H9 (cell line): ENCODE measurements at places on chromosomes 16 and 17. TPM values are rescaled to one million over a fixed set of nuclear protein-coding genes. Genes with fewer than 3 reads are reported as not detected.

DNA sequence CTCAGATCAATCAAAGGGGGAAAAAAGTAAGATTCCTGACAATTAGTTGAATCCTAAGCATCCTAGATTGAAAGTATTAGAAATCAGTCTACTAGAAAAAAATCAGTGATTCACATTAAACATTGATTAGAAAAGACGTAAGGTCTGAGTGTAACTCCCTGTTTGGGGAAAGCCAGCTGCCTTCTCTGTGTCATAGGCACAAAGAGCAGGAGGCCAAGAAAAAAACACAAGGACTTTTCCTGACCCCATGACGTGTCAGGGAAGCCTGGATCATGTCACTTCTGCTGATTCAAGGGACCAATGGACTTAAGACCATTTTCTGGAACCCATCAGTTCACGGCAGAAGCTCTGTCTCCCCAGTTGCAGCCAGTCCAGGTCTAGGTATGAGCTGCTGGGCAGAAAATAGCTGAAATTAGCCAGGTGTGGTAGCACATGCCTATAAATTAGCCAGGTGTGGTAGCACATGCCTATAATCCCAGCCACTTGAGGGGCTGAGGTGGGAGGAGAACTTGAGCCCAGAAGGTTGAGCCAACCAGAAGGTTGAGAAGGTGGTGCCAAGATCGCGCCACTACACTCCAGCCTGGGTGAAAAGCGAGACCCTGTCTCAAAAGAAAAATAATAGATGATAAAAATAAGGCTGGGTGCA, 35.9 kb downstream of the RANBP10 start:
- no peak overlapping the region for H3K27ac ChIP-seq
- no peak overlapping the region for H3K4me3 ChIP-seq
- DNase-seq, result no peak

DNA sequence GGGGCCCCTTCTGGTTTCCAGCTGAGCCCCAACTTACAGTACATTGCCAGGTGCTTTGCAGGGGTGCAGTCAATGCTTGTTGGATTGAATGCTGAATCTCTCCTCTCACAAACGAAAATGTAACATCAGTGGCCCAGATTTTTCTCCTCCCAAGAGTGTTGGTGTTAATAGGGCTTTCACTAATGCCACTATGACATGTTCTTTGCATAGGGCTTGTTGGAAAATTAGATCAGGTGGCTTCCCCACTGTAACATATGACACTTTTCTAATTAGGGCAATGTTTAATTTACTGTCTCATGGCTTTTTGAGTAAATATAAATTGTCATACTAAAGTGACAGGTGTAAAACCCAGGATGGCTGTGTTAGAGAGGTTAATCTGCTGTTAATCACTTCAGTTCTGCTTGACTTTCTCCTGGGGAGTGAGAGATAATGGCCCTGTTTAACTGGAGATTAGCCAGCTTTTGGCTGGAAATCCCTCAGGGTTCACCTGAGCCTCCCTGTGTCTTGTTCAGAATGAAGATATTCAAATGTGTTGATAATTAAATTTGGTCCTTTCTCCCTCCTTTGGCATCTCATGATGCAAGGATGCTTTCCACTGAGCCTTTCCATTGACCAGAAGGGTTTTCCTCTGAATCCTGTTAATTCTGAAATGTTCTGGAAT, 502.3 kb downstream of the RBFOX1 start:
- no peaks in the 10 kb centered on the region for H3K36me3 ChIP-seq
- no peaks in the 10 kb centered on the region for H3K4me1 ChIP-seq
- no peak overlapping the region for H3K4me3 ChIP-seq
- H3K27me3 ChIP-seq, result no peaks in the 10 kb centered on the region
- no peak overlapping the region for H3K27ac ChIP-seq
- no peak for DNase-seq

DNA sequence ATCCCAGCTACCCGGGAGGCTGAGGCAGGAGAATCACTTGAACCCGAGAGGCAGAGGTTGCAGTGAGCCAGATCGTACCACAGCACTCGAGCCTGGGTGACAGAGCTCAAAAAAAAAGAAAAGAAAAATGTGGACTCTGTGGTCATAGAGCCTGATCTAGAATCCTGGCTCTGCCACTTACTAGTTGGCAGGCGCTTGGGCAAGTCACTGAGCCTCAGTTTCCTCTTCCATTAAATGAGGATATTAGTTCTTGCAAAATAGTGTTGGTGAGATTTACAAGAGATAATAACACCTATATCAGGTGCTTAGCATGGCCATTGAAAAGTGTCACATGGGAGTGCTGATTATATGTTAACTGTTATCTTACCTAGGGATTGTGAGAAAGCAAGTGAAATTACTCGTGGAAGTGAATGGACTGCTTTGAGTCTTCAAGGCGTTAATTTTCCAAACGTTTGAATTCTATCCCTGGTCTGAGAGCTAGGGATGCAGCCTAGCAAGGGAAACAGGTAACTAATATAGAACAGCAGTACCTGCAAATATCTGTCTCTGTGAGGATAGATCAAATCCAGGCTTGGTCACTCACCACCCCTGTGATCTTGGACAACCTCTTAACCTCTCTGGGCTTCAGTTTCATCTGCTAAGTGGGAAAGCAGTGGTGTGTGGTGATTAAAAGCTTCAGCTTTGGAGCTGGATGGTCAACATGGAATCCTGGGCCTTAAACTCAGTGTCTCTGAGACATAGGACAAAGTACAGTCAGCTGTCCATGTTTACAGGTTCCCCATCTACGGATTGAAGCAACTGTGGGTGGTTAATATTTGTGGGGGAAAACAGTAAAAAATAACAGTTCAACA, 953 bp upstream of the NSMCE1 start:
- H3K27me3 ChIP-seq, result no peaks in the 10 kb centered on the region
- no peak for DNase-seq
- no peaks in the 10 kb centered on the region; the same call in 1 of the 2 replicates for H3K4me1 ChIP-seq
- H3K36me3 ChIP-seq, result peaks cover 2% of the 10 kb centered on the region; the same call in 1 of the 3 replicates
- no peak overlapping the region for H3K27ac ChIP-seq

- no peak overlapping the region for H3K27ac ChIP-seq
- no peaks in the 10 kb centered on the region for H3K27me3 ChIP-seq
- H3K4me3 ChIP-seq, result no peak overlapping the region
- peaks cover 16% of the 10 kb centered on the region for H3K36me3 ChIP-seq
- no peak for DNase-seq
Measured at GRCh38 chr17:29162909-29163341, 17.3 kb downstream of the MYO18A start.

DNA sequence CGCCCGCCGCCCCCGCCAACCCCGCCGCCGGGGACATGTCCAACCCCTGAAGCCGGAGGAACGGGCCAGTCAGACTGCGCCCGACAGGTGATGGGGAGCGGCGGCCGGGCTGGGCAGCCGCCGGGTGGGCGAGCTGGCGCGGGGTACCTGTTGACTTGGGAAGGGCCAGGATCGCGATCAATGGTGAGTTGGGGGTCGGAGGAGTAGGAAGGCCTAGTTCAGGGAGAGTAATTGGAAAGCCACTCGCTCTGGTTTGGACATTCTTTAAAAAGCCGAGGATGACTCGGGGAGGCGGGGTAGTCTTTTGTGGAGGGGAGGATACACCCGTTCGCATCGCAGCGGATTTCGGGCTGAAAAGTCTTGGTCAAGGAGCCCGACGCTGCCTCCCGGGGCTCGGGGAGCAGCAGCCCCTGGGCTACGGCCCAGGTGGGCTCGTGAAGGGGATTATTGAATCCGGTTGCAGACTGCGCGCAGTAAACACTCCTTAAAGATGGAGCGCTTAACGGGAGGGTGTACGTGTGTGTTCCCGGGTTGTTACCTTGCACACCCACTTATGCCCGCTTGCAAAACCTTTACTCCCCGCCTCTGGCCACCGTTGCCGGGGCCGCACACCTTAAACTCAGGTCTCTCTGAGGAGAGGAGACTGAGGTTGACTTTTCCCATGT, 123.8 kb downstream of the GOSR1 start:
- DNase-seq, result no peak
- H3K4me3 ChIP-seq, result peak overlapping the region; percentile 100
- H3K36me3 ChIP-seq, result peaks cover 1% of the 10 kb centered on the region

DNA sequence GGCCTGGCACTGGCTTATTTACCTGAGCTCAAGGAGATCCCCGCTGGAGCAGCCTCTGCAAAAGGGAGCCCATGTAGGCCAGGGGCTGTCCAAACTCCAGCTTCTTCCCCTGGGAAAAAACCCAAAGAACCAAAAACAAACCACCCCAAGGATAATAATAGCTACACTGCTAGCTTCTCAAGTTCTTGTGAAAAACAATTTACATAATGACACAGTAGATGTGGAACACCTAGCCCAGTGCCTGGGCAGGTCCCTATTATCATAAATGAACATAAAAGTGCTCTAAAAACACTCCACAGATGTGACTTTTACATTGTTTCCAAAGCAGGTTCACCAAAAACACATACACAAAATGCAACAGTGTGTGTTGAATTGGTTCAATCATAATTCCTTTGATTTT, 27.3 kb downstream of the CENPV start:
- H3K27me3 ChIP-seq, result no peaks in the 10 kb centered on the region
- no peak overlapping the region for H3K4me3 ChIP-seq
- no peak for DNase-seq
- H3K36me3 ChIP-seq, result peaks cover 4% of the 10 kb centered on the region; the same call in 1 of the 2 replicates
- no peak overlapping the region for H3K27ac ChIP-seq

- no peak for DNase-seq
- H3K27ac ChIP-seq, result no peak overlapping the region
- no peak overlapping the region for H3K4me3 ChIP-seq
- H3K27me3 ChIP-seq, result no peaks in the 10 kb centered on the region
Measured at GRCh38 chr16:85210423-85211169, 98.3 kb upstream of the CIBAR2 start.

- H3K4me1 ChIP-seq, result peaks cover 2% of the 10 kb centered on the region; the same call in 1 of the 2 replicates
- H3K4me3 ChIP-seq, result no peak overlapping the region
- H3K27ac ChIP-seq, result no peak overlapping the region
- no peaks in the 10 kb centered on the region for H3K27me3 ChIP-seq
Measured at GRCh38 chr17:31379597-31380205, 11.8 kb upstream of the RAB11FIP4 start.

The METTL2A gene
- total RNA-seq, result 37.6 and 39.3 TPM in 2 replicates

The GAST gene
- total RNA-seq, result not detected in 2 replicates

The PRAC1 gene
- total RNA-seq, result not detected in 2 replicates
